Right ventricle myocardium superior (tissue), 1 donor: ENCODE measurements at places on chromosomes 2 and 18. TPM values are rescaled to one million over a fixed set of nuclear protein-coding genes. Genes with fewer than 3 reads are reported as not detected.

Gene RBM44
- total RNA-seq = 0.38 TPM

GRCh38 chr2:31147645-31148044 lies 9.4 kb upstream of the GALNT14 start:
- DNase-seq = no peak

DNA sequence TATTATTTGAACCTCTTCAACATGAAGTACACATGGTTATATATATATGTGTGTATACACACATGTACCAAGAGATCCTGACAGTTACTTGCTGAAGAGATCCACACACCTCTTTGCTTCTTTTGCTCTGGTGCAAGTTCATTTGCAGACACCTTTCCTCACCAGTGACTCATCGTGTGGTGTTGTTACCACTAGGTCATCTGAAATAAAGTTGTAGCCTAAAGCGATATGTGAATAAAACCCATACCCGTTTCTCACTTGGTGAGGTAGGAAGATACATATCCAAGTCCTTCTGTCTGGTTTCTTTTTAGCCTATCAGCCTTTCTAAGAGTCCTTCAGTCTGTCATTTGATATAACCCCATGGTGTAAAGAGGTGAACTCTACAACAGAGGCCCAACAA lies 379.4 kb upstream of the RAB12 start:
- DNase-seq = no peak

GRCh38 chr18:30328839-30329238 lies 713.7 kb downstream of the DSC3 start:
- no peak for DNase-seq

- no peak for DNase-seq
Observed at GRCh38 chr2:147094077-147094476, 750.8 kb upstream of the ACVR2A start.
